ENCODE measurements at places on chromosomes 4 and X.

DNA sequence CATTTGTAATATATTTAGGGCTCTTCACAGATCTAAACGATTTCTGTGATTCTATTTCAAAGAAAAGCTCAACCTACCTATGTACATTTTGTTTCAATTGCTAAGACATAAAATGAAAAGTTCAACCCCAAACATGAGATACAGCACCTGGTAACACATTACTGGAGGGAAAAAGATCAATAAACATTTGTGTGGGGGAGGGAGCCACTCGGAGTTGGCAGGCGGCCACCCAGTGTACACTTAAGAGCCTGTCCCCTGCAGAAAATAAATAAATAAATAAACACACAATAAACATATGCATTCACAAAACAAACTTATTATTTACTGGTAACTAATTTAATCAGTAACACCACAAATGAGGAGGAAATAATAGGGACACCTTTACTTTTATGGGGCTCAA lies 19.3 kb downstream of the PRSS48 start:
- DNase-seq = no peak

- DNase-seq = no peak
Measured at GRCh38 chr4:98771959-98772632, 113.7 kb upstream of the TSPAN5 start.

GRCh38 chr4:181161669-181162068 lies 1081.5 kb upstream of the TENM3 start:
- DNase-seq = no peak

DNA sequence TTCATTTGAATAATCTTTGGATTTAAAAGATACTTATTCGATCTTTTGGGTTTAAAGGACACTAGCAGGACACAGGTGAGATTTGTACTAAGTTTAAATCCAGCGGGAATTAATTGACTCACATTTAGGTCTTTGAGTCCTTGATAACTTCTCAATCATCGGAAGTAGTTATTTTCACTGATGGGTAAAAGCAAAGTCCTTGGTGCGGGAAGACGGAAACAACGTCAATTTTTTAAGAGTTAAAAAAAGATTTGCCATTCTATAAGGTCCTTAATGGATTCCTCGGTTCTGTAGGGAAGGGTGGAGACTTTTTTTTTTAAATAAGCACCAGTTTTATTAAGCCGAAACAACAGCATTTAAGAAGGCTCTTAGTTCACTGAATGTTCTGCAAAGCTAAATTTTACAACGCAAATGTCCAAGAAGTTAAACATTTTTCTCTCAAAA lies 2.9 kb downstream of the TMSB4X start:
- DNase-seq = no peak

DNA sequence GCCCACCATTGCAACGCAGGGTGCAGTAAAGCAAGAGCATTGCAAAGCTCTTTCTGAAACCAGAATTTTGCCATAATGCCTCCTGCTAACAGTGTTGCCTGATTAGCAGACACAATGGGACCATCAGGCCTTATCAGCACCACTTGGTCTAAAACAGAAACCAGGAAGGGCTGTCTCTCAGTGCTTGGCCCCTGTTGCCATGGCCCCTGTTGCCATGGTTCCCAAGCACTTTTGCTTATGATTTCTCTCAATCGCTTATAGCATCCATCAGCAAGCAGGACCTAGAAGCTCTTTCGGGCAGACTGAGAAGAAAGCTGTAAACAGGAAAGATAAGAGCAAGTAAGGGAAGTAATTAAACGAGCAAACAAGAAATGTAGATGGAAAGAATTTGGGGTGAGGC lies 36.8 kb downstream of the RTL5 start:
- DNase-seq = peak; percentile 39

GRCh38 chr4:142043509-142043908 lies 407.1 kb downstream of the IL15 start:
- no peak for DNase-seq

DNA sequence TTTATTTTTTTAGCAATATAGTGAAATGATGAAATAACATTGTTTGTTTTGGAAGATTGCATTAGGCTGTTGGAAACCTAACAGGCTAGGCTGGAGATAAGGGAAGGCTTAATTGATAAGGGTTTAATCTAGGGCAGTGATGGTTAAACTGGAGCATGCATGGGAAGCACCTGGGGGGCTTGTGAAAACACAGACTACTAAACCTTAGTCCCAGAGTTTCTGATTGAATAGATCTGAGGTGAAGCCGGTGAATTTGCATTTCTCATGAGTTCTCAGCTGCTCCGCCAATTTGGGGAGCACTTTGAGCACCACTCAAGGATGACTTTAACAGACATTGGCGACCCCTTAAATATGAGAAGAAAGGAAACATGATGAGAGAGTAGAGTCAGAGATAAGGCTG lies 11.5 kb downstream of the STK26 start:
- no peak for DNase-seq

- DNase-seq = peak; percentile 19
Measured at GRCh38 chrX:103404231-103405008, 28.1 kb downstream of the BEX3 start.

GRCh38 chrX:629230-630006 lies 1.2 kb upstream of the SHOX start:
- no peak for DNase-seq

DNA sequence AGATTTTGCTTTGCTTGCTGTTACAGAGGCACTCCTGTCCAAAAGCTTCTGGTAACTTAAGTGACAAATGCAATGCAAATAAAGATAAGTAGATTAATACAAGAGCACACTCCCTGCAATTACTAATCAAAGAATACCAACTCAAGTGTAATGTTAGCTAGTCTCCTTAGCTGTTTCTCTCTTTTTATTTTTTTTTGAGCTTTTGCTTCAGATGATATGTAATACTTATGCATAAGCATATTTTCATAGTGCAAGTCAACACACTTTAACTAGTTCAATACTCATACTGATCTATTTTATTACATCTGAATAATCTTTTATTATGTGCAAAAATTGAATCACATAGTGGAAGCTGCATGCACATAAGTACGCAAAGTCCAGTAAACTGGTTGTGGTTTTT lies 2.7 kb downstream of the SLC7A11 start:
- no peak for DNase-seq

- DNase-seq = no peak
Measured at GRCh38 chr4:84914686-84915395, 51.6 kb downstream of the WDFY3 start.

DNA sequence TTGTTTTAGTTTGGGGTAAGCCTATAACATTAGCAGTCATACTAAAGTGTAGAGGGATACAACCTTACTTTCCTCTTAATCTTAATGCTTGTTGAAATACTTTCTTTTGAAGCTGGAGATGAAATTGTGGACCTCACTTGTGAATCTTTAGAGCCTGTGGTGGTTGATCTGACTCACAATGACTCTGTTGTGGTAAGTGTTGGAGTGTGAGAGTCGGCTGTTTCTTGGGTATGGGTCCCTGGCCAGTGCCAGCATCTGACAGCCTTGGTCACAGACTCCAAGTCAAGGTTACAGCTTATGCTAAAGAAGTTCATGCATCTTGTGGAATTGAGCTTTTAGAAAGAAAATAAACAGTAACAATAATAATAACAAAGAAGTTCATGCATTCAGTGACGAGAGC lies 31.6 kb downstream of the RNF4 start:
- DNase-seq = no peak

Measured in stimulated activated CD4-positive, alpha-beta T cell treated with anti-CD3 and anti-CD28 coated beads, Interleukin-4, amount 100 ng/mL, for 1 hour (primary cell).